Kasumi-1 (cell line): ENCODE measurements at places on chromosomes 7 and 10.

DNA sequence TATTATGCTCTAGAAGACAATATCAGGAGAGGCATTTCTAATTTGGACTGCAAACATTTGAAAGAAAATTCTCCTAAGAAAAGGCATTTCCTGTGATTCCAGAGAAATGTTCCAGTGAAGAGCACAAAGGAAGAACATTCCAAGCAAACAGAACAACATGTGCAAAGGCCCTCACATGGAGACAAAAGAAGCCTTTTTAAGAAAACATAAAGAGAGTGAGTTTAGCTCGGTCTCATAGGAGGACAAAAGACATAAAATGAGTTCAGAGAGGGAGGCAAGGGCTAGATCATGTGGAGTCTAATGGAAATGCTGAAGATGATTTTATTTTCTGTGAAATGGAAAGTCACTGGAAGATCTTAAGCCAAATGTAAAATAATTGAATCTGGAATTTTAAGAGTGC, 269.8 kb upstream of the HGF start:
- no peak for DNase-seq

- peak; percentile 63 for DNase-seq
These were observed 116.2 kb downstream of the LRMDA start for GRCh38 chr10:75547391-75548298.

GRCh38 chr7:94303695-94304094, 91.0 kb upstream of the COL1A2 start:
- DNase-seq: no peak

DNA sequence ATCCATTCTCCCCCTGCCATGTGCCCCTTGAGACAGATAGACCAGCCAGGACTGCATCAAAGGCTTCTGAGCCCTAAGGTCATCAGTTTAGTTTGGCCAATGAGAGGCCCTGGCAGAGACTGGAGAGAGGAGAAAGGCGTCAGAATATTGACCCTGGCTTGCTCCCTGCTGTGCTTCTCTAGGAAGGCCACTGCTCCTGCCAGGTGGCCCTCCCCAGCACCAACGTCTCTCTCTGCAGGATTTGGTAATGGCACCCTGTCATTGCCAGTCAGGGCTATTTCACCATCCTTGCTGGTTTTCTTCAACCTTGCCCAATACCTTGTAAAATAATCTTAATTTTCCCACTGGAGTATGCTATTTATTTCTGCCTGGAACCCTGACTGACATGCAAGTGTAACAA, 38.8 kb upstream of the ZRANB1 start:
- DNase-seq: no peak

DNA sequence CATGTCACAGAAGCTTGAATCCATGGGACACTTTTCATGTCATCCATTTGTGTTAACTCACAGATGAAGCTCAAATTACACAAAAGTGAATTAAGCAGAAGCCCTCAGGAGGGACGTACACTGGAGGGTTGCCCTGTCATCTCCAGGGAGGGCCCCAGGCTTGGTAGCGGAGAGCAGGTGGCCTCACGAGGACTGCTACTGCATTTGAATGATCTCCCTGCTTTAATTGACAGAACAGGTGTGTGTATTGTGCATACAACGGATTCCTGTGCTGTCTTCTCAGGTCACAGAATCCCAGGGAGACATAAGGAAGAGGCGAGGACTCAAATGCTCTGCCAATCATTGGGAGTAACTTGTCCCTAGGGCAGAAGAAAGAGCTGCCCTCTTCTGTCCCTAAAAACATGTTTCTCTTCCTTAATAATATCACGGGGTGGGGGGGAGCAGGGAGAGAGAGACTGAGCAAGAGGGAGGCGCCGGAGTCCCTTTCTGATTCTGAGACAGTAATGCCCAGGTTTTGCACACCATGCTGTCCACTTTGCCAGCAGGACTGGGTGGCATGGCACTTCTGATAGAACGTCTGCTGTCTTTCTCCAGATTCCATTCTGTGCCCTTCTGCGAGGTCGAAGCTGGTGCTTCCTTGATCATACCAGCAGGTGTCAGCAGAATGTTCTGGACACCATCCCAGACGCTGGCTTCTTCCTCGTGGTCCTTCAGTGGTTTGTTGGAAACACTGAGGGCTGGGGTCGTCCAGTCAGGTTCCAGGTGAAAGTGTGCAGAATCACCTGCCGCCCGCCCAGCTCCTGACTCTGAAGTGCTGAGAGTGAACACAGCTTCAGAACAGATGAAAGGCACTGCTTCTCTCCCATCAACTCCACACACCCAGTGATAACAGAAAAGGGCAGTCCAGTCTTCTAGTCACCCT, 26.2 kb upstream of the RASGEF1A start:
- DNase-seq: peak; percentile 75
